ENCODE measurements at places on chromosomes 2 and 18. TPM values are rescaled to one million over a fixed set of nuclear protein-coding genes. Genes with fewer than 3 reads are reported as not detected.

- H3K27ac ChIP-seq = no peak overlapping the region
- no peak for DNase-seq
- H3K4me3 ChIP-seq = no peak overlapping the region
- no peaks in the 10 kb centered on the region for H3K27me3 ChIP-seq
- no peaks in the 10 kb centered on the region for H3K36me3 ChIP-seq
Measured at GRCh38 chr2:166627893-166628292, 133.8 kb upstream of the SCN7A start.

The PTH2R gene
- not detected for total RNA-seq

GRCh38 chr18:51066273-51066672, 36.3 kb downstream of the SMAD4 start:
- no peak overlapping the region for H3K27ac ChIP-seq
- peaks cover 100% of the 10 kb centered on the region for H3K36me3 ChIP-seq
- peaks cover 6% of the 10 kb centered on the region for H3K4me1 ChIP-seq

The ANKRD44 gene
- 4.5 TPM for total RNA-seq

All from esophagus squamous epithelium (tissue), 5 donors.